ENCODE measurements at places on chromosomes 4 and X.

DNA sequence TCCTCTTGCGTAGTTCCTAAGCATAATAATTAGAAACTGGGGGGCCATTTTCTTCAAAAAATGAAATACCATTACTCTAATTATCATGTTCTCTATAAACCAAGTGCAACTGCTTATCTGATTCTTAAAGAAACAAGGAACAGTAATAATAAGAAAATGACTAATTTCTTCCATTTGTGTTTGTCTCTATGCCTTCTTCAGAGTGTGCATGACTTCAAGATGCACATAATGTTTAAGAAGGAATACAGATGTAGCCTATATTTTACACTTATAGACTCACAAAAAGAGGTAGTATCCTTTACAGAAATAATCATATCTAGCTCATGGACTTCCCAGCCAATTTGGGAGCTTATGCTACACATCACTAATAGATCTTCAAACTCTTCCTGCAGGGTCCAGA lies 131.7 kb downstream of the CHRNA9 start:
- no peak for DNase-seq

DNA sequence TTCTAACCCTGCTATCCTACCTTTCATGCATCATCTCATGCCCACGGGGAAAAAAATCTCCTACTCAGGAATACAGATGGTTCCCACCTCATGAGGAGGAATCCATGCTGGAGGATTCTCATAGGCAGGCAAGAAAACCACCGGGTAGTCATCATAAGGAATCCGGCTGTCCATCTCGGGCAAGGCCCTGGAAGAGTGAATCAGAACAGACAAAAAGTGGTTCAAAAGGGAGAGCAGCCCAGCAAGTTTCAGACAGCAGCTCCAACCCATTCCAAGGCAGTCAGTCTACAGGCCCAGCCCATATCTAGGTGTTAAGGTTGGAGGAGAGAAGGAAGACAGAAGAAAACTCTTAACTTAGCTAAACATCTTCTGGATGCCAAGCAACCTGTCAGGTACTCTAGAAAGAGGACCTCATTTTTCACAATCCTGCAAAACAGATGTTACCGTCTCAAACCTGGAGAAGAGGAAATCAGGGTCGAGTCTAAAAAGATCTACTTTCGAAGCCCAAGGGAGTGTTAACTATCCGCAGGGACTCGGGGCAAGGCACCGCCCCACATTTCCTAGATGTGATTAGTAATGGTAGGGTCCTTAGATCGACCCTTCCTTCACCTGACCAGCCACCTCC lies 447 bp downstream of the PDZD11 start:
- no peak for DNase-seq

DNA sequence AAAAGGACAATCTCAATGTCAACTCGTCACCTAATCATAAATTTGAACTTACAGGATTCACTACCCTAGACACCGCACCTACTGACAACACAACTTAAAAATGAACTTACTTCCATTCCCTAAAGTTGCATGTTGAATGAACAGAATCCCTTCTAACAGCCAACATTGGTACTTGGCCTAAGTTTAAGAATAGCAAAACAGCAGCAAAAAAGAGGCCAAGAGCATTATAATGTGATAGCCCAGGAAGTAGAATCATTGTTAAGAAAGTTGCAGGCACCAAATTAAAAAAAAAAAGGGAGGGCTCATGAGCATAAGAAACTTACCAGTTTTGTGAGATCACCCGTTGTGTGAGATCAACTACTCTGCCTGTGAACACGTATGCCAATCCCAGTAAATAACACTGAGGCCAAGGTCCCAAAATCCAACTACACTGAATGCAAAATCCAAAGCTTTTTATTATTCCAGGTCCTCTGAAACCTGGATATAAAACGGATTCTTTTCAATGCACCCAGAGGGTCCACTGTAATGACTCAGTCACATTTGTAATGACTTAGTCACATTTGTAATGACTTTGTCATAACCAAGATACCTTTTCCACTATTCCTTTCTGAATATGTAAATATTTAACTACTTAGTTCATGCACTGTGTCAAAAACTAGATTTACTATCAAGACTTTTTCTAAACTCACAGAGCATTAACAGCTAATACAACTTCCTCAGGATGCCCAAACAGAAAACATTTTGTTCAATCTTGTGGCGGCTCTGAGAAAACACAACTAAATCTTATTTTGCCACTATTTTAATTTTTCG lies 6.8 kb downstream of the HNRNPDL start:
- no peak for DNase-seq

DNA sequence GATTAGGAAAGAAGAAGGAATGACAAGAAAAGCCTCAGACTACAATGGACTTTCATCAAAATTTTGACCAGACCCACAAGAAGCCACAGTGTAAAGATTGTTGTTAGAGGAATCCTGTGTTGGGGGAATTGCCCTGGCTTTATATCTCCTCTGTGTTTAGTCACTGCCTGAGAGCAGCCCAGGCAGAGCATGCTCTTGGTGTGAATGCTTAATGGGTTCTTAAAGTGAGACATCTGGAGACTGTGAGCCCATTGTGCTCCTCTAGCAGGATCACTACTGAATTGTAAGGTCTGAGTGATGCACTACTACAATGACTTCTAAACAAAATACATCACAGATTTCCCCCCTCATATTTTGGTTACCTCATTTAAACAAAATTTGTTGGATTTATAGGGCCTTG lies 1860.5 kb upstream of the ADGRL3 start:
- no peak for DNase-seq

Data from DND-41 (cell line).